ENCODE measurements at places on chromosomes 6 and 20.

- no peak for DNase-seq
Observed at GRCh38 chr6:109449795-109450673, 5.5 kb downstream of the MICAL1 start.

- no peak for DNase-seq
Observed at GRCh38 chr6:11194356-11195218, 37.9 kb downstream of the NEDD9 start.

DNA sequence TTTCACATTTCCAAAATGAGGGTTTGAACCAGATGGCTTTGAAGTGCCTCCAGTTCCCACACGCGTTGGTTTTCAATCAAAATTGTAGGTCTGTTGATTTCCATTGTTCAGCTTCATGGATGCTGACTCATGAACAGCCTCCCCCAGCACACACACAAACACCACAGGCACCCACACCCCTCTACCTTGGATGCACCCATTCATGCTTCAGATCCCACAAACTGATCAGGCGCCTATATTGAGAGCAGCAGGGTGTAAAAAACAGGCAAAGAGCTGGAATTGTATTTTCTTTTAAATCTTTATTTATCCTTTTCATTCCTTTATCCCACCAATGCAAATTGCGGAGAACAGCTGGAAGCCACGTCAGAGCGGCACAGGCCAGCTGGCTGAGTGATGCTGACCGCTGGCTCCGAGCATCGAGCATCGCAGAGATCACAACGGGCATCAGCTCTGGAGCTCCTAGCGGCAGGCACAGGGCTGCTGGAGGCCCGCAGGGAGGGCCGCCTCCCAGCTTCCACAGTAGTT lies 29.3 kb upstream of the TBC1D7 start:
- DNase-seq = no peak

GRCh38 chr20:64053841-64054661 lies 4.6 kb upstream of the SOX18 start:
- no peak for DNase-seq
